ENCODE measurements at places on chromosomes 7 and 10. TPM values are rescaled to one million over a fixed set of nuclear protein-coding genes. Genes with fewer than 3 reads are reported as not detected.

The STRIP2 gene
- 3.3 TPM for total RNA-seq

DNA sequence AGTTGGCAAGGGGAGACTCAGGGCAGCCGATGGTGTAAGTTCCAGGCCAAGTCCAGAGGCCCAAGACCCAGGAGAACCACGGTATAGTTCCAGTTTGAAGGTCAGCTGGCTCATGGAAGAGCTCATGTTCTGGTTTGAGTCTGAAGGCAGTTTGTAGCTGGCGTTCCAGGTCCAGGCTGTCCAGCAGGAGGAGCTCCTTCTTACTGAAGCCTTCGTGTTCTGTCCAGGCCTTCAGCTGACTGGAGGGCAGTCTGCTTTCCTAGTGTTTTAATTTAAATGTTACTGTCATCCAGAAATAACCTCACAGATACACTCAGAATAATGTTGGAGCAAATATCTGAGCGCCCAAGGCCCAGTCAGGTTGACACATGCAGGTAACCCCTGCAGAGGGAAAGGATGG is 4.2 kb downstream of the SUN1 start:
- H3K36me3 ChIP-seq: peaks cover 9% of the 10 kb centered on the region
- H3K27ac ChIP-seq: no peak overlapping the region
- no peak overlapping the region for H3K4me3 ChIP-seq
- H3K27me3 ChIP-seq: no peaks in the 10 kb centered on the region
- peaks cover 22% of the 10 kb centered on the region for H3K4me1 ChIP-seq
- DNase-seq: no peak

DNA sequence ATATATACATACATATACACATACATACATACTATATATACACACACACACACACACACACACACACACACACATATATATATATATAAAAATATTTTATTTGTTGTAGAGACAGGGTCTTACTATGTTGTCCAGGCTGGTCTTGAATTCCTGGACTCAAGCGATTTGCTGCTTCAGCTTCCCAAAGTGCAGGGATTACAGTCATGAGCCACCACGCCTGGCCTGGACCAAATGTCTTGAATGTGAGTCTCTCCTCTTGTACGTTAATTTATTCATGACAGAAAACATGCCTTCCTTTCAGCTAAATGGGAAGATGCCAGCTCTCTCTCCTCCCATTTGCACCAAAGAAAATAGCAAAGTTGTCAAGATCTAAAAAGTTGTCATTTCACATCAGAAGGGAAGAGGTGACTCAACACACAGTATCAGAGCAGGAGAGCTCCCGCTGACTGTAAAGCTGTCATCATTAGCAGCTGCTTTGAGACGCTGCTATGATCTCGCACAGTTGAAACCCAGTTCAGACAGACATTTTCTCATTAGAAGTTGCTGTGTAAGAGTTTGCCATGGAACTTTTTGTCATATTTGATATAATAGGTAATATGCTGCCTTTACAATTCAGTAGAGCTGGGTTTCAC is 224.3 kb downstream of the SFMBT2 start:
- DNase-seq: no peak
- H3K27me3 ChIP-seq: no peaks in the 10 kb centered on the region
- no peak overlapping the region for H3K27ac ChIP-seq
- peaks cover 24% of the 10 kb centered on the region for H3K4me1 ChIP-seq
- H3K4me3 ChIP-seq: no peak overlapping the region
- peaks cover 81% of the 10 kb centered on the region for H3K36me3 ChIP-seq

The TMEM60 gene
- total RNA-seq: 15.9 TPM

- no peak overlapping the region for H3K27ac ChIP-seq
- H3K27me3 ChIP-seq: no peaks in the 10 kb centered on the region
- peaks cover 60% of the 10 kb centered on the region for H3K36me3 ChIP-seq
- no peak overlapping the region for H3K4me3 ChIP-seq
- peaks cover 21% of the 10 kb centered on the region for H3K4me1 ChIP-seq
Measured at GRCh38 chr10:11272915-11273389, 255.3 kb downstream of the CELF2 start.
